ENCODE measurements at places on chromosomes 11 and 22.

GRCh38 chr11:112211536-112211935, 14.7 kb upstream of the PTS start:
- no peak for DNase-seq

GRCh38 chr22:20945578-20945934, 21.5 kb upstream of the AIFM3 start:
- DNase-seq, result no peak

DNA sequence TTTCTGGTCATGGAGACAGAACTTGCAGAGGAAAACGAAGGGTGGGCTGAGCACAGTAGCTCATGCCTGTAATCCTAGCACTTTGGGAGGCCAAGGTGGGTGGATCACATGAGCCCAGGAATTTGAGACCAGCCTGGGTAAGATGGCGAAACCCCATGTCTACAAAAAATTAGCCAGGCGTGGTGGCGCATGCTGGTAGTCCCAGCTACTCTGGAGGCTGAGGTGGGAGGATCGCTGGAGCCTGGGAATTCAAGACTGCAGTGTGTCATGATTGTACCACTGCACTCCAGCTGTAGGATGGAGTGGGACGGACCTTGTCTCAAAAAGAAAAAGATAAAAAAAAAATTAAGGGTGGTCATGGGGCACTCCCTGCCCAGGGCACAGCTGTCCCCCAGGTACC, 5.9 kb downstream of the SERPINH1 start:
- no peak for DNase-seq

DNA sequence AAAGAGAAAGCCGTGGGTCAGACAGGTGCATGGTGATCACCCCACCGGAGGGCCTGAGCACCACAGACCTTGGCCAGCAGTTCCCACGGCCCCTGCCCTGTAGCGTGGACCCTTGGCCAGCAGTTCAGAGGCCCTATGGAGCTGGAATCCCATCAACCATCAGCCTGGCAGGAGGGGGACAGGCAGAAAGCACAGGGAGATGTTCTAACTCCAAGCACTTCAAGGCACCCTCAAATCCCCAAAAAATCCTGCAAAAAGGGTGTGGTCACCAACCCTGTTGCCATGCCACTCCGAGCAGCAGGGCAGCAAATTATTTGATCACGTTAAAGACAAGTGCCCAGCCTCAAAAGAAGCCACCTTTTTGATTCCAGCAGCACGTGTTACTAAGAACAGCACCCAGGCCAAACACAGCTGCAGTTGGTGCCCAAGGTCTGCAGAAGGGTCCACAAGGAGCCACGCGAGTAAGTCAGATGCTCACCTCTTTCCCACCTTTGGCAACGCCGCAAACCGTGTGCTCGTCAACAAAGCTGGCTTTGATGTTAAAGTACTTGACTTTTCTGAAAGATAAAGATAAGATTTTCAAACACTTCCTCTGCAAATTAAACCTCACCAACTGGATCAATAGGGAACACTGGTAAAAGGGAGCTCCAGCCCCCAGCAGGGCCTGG, 26.2 kb upstream of the COMT start:
- DNase-seq, result no peak

DNA sequence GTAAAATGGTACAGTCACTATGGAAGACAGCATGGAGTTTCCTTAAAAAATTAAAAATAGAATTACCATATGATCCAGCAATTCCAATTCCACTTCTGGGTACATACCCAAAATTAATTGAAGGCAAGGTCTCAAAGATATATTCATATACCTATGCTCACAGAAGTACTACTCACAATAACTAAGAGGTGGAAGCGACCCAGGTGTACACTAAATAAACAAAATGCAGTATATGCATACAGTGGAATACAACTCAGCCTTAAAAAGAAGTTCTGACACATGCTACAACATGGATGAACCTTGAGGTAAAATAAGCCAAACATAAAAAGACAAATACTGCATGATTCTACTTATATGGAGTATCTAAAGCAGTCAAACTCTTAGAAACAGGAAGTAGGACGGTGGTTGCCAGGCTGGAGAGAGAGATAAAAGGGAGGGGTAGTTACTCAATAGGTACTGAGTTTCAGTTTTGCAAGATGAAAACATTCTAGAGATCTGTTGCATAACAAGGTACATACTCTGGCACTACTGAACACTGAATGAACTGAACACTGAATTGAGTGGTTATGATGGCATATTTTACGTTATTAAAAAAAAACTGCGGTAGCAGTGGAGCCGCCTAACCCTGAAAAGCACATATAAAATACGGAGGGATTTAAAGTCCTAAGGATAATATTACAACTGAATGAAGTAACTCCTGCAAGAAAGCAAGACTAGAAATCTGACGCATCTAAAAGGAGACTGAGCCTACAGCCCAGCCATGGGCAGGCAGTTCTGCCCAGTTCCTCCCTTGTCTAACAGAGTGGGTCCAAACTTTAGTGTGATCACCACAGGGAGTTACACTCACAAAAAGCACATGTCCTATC, 12.8 kb downstream of the DGCR2 start:
- DNase-seq, result peak; percentile 81

All from cardiac fibroblast (primary cell).